CD4-positive, alpha-beta T cell treated with Interleukin-10 for 1 hour (primary cell): ENCODE measurements at places on chromosomes 7 and 10.

GRCh38 chr10:10530313-10530712 is 487.4 kb upstream of the CELF2 start:
- DNase-seq = no peak

DNA sequence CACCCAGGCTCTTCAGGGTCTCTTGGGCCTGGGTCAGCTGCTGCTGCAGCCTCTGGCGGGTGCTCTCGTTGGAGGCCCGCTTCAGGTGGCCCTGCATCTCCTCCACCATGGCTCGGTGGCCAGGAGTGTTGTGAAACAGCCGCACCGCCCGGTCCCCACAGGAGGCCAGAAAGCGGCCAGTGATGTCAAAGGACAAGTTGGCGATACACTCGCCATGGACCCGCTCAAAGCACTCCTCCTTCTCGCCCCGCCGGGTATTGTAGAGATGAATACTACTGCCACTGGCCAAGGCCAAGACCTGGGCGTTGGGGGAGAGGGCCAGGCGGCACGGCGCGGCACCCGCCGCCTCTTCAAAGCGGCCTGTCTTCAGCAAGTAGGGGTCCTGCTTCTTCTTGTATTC is 7.9 kb downstream of the TBL2 start:
- no peak for DNase-seq

GRCh38 chr10:110600487-110601101 is 33.1 kb downstream of the SMC3 start:
- DNase-seq = peak; percentile 64

DNA sequence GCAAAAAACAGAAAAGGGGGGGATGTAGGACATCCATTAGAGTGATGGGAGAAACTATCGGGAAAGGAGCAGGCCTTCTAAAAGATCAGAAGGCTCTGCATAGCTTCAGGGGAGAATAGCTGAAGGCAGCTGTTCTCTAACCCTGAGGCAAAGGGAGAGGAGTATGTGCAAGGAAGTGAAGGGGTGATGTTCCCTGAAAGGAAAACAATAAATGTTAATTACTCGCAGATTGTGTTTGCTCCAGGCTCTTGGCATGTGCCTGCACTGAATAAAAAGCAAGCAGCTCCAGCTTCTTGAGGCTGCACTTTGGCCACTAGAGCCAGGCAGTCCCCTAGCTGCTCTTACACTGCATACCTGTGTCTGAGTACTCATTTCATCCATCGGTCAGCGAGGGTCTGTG is 14.4 kb upstream of the STARD3NL start:
- DNase-seq = no peak

- DNase-seq = peak; percentile 24
Measured at GRCh38 chr7:115183431-115184057, 261.6 kb downstream of the MDFIC start.

- no peak for DNase-seq
Measured at GRCh38 chr10:103667356-103667755, 173.9 kb downstream of the NEURL1 start.

GRCh38 chr7:46363688-46364087 is 442.6 kb upstream of the IGFBP3 start:
- DNase-seq = no peak

GRCh38 chr10:80589726-80590373 is 52.1 kb downstream of the SH2D4B start:
- no peak for DNase-seq

DNA sequence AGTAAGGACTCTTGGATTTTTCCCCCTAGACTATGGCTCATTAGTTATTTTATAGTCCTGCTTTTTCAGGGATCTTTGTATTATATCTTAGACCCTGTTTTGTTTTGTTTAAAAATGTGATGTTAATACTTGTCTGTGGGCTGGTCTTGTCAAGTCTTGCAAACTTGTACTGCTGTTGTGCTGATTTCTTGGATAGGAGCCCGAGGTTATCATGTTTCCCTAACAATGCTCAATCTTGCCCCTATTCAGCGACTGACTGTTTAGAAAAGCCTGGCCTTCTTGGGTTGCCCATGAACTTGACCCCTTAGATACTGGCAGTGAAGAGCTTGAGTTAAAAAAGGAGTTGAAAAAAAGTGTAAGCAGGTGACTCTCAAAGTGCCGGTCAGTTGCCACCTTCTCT is 115.7 kb downstream of the KIAA1217 start:
- DNase-seq = no peak

- DNase-seq = no peak
Measured at GRCh38 chr7:148967032-148967372, 61.3 kb downstream of the PDIA4 start.

- DNase-seq = no peak
Measured at GRCh38 chr7:149409895-149410294, 51.0 kb downstream of the ZNF777 start.

DNA sequence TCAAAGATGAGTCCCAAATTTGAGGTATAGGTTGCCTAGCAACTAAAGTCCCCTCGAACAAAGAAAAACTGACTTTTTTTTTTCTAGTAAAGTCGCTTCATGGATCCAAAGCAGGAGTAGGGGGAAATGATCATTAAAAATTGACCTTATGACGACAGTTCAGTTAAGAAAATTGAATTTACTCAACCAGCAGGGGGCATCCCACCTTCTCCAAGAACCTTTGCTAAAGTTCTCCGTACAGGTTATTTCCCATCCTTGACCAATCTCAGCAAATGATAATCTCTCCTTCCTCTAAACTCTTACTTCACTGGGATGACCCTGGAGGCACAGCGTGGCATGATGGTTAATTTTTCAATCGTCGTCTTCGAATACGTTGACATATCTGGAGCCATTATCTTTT is 228.3 kb downstream of the CALN1 start:
- no peak for DNase-seq

DNA sequence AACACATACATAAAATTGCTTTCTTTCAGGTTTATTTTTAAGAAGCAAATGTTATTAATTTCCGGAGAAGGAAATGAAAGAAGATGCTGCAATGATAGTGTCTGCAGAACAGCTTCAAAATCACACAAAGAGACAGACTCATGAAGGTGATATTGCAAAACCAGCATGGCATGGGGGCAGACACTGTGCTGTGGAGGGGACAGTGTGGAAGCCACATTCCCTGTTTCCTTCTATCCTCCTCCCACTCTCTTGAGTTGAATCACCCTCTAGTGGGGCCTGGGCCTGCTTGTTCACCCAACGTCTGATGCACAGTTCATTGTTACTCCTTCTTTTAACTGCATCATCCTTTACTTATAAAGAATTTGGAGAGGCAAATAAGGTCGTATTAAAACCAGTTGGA is 104.0 kb upstream of the INSIG1 start:
- DNase-seq = no peak

- no peak for DNase-seq
Measured at GRCh38 chr7:143314127-143314526, 1.8 kb upstream of the CLCN1 start.

GRCh38 chr10:122128357-122128756 is 139.4 kb downstream of the TACC2 start:
- DNase-seq = no peak

DNA sequence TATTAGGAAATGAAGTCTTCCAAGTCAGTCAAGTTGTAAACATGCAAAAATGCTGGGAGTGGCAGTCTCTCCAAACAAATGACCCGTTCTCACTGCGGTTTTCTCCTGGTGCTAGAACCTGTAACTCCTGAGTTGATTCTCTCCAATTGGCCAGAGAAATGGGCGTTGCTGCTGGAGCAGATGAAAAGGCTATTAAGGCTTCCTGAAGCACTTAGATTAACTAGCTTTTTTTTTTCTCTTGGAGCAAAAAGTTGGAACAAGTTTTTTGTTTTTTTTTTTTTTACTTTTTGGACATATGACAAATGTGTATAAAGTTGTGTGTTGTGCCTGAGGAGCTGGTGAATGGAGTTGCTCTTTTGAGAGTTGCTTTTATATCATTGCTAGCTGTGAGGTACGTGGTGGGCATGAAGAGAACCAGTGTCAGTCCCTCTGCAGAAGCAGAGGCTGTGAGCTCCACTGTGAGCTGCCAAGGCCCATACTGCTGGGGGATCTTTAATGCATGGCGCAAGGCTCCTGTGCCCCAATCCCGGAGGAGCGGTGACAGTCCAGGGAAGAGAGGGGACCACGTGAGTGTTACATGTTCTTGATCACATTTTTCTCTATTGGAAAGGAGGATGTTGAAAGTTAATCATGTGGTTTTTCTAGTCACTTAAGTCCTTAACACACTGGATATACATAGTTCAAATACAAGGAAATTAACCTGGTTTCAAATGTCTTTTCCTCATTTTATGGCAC is 393.6 kb upstream of the GALNT17 start:
- DNase-seq = no peak

- no peak for DNase-seq
Measured at GRCh38 chr10:114723991-114724715, 66.1 kb upstream of the ABLIM1 start.

DNA sequence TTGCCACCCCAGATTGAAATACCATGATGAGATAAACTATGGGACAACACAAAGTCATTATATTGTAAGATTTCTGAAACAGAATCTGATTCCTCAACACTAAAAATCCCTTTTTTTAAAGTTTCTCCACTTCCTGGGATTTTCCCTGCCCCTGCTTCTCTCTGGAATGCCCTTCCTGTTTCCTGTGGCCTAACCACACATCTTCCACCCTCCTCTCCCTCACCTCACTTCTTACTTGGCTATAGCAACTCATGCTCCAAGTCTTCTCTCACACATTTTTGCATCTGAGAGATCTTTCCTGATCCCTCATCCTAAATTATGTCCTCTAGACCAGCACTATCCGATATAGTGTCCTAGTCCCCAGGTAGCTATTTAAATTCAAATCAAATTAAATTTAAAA is 4.1 kb upstream of the RELN start:
- no peak for DNase-seq

- DNase-seq = no peak
Measured at GRCh38 chr7:12670000-12670729, 17.3 kb upstream of the ARL4A start.

DNA sequence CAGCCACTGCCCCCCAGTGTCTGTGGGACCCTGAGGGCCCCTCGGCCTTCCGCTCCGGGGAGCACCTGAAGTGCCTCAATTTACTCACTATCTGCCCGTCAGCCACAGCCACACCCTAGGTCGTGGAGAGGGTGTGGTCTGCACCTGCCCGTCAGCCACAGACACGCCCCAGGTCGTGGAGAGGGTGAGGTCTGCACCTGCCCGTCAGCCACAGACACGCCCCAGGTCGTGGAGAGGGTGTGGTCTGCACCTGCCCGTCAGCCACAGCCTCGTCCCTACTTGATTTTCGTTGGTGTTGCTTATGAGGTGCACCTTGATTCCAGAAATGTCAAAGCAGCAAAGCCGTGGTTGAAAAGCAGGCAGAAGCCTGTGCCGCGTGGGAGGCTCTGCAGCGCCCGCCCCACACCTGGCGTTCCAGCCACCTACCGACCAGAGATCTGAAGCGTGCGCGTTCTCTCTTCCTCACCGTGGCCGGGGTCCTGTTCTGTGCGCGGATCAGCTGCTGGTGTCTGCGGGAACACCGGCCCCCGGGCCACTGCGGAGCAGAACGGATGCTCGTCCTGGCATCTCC is 101.6 kb downstream of the DYNC2I1 start:
- peak; percentile 54 for DNase-seq

GRCh38 chr10:79552143-79552542 is 8.1 kb downstream of the SFTPA2 start:
- no peak for DNase-seq

- DNase-seq = no peak
Measured at GRCh38 chr7:41691286-41692190, 11.4 kb downstream of the INHBA start.

DNA sequence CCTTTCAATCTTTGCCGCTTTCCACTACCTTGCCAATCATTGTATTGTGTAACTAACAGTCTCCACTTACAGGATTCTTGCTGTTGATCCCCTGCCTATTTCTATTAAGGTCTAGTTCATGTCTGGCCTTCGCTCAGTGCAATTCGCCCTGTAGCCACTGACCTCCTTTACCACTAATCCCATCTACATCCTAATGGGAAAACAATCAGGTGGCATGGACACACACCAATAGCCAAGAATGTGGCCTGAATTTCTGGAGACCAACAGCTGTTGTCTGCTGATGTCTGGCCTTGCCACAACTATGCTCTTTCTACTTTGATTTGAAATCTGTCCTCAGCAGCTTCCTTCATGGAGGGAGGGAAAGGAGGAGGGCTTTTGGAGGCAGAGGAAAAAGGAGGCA is 546.2 kb downstream of the SORCS3 start:
- DNase-seq = no peak
